ENCODE measurements at places on chromosomes 2 and 18.

DNA sequence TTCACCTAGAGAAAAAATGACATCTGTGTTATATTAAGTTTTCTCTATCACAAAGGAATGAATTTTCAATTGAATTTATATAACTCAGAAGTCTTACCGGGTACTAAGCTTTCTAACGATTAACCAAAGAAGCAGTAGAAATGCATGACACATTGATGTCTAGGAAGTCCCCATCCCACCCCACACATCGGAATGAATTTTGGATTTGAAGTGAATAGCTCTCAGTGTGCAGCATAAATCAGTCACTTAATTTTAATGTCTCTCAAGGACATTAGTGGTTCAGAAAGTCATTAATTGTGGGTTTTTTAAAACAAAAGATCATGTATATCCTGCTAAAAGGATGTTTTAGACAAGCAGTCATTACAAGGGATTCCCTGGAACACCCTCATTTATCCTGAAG is 141.4 kb upstream of the PIEZO2 start:
- ATAC-seq = no peak

- ATAC-seq = no peak
Measured at GRCh38 chr2:89820248-89820647, 1128.8 kb downstream of the RPIA start.

DNA sequence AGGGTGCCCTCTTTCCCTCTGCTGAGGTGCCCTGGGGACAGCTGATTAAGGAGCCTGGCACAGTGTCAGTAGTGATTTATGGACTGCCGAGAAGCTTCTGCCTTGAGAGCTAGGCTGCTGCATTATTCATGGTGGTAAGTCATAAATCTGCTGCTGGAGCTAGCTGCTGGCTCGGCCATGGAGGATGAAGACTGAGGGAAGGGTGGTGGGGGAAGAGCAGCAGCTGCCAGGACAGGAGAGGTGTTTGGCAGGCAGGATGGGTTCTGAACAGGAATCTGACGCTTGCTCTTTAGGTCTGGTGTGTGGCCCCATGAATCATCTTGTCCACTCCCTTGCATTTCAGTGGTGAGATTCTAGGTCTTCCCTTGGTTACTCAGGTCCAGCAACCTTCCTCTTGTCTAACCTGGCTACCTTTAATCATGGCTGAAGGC is 296.3 kb downstream of the DYSF start:
- ATAC-seq = no peak

- ATAC-seq = no peak
Measured at GRCh38 chr18:48860269-48861180, 90.2 kb downstream of the SMAD7 start.

- ATAC-seq = no peak
Measured at GRCh38 chr2:9768388-9768787, 74.9 kb upstream of the TAF1B start.

DNA sequence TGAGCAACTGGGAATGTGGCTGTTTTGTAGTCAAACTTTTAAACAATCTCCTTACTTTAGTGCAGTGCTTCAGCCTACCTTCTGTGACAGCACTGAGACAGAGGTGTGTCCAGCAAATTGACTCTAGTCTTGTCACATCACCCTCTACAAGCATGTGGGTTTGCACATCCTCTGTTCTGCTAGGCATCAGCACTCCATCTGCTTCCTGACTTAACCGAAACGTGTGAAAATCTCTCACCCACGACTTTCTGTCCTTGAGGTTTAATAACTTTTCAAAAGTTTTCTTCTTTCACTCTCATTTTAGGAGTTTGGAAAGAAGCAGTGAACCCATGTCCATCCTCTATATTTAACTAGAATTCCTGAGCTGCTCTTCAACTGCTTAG is 42.6 kb downstream of the TTR start:
- no peak for ATAC-seq

GRCh38 chr2:170335351-170335750 is 157.4 kb downstream of the MYO3B start:
- no peak for ATAC-seq

GRCh38 chr2:139033300-139033699 is 253.1 kb upstream of the NXPH2 start:
- no peak for ATAC-seq

- no peak for ATAC-seq
Measured at GRCh38 chr18:74353169-74353775, 37.6 kb downstream of the C18orf63 start.

GRCh38 chr2:152126664-152127063 is 27.8 kb upstream of the CACNB4 start:
- no peak for ATAC-seq

- ATAC-seq = no peak
Measured at GRCh38 chr2:47528874-47529273, 125.9 kb downstream of the MSH2 start.

DNA sequence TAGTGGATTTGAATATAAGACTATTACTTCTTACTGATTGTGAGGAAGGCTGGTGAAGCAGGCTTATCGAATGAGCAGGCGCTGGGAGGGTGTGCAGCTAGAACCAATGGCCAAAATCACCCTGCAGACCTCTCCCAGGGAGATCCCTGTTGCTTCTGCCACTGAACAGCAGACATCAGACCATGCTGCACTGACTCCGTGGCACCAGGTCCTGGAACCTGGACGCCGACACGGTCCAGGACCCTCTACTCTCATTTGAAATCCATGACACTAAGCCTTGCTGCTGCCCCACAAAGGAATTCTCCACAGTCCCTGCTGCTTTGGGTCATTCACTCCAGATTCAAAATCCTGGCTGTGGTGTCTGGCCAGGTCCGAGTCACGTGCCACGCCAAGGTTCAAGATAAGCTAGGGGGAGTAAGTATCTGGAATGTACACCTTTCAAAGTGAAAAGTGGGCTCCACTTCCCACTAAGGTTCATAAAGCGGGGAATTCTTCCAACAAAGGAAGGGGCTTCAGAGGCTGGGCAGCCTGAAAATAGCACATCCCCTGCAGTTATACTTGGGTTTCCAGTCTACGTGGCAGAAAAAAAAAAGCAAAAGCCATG is 9.0 kb upstream of the YWHAQ start:
- no peak for ATAC-seq

DNA sequence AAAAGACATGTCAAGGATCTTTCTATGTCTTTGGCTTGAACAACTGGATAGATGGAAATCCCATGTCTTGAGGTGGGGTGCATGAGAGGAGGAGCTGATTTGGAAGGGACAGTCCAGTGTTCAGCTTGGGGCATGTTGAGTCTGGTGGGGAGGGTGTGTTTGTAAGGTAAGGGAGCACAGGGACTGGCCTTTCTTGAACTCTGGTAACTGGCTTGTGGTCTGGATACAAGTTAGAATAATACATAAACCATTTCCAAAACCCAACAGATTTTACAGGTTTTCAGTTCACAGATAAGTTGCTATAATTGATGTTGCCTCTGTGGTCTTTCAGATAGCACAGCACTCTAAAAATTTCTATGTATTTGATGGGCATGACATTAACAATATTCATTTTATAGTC is 24.2 kb downstream of the RHBDD1 start:
- no peak for ATAC-seq

- no peak for ATAC-seq
Measured at GRCh38 chr2:21379140-21379539, 255.4 kb downstream of the TDRD15 start.

GRCh38 chr2:44515416-44515815 is 153.7 kb downstream of the CAMKMT start:
- no peak for ATAC-seq

All from stimulated activated memory B cell treated with anti-CD40 and anti-IgM and Interleukin-4, amounts not matched to agents 10 μg/mL and 1 μg/mL and 100 μg/mL, for 72 hours (primary cell).